ENCODE measurements at places on chromosomes 7 and 10. TPM values are rescaled to one million over a fixed set of nuclear protein-coding genes. Genes with fewer than 3 reads are reported as not detected.

DNA sequence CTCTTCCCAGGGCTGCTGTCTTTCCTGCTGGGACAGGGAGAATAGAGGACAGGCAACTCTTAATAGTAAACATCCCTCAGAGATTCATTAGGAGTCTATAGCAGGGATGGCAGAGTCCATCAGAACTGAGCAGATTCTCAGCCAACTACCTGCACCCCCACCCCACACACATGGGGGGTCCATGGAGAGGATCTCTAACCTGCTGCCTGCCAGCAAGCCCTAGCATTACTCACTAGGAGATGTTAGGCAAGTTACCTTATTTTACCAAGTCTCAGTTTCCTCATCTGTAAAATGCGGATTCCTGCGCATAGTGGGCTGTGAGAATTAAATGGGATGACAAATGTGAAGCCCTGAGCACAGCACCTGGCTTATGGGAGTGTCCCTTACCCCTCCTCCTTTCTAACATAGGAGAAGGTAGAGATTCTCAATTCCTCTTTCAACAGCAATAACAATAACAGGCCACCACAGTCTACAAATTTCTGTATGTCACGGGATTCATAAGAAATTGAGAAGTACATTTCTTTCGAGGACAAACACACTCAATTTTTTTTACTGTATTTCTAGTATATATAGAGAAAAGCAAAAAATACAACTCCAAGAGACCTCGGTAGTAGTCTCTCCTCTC, 23.8 kb upstream of the WDR11 start:
- H3K36me3 ChIP-seq, result no peaks in the 10 kb centered on the region
- peak overlapping the region; percentile 53 for H3K27ac ChIP-seq
- H3K27me3 ChIP-seq, result no peaks in the 10 kb centered on the region
- peaks cover 27% of the 10 kb centered on the region for H3K4me1 ChIP-seq

- no peaks in the 10 kb centered on the region for H3K4me1 ChIP-seq
- H3K27me3 ChIP-seq, result no peaks in the 10 kb centered on the region
- H3K4me3 ChIP-seq, result no peak overlapping the region
- H3K36me3 ChIP-seq, result no peaks in the 10 kb centered on the region
- no peak for DNase-seq
Measured at GRCh38 chr7:127486654-127487053, 94.1 kb upstream of the ZNF800 start.

- H3K36me3 ChIP-seq, result no peaks in the 10 kb centered on the region
- H3K27ac ChIP-seq, result no peak overlapping the region
Measured at GRCh38 chr10:34758447-34758996, 56.6 kb downstream of the PARD3 start.

DNA sequence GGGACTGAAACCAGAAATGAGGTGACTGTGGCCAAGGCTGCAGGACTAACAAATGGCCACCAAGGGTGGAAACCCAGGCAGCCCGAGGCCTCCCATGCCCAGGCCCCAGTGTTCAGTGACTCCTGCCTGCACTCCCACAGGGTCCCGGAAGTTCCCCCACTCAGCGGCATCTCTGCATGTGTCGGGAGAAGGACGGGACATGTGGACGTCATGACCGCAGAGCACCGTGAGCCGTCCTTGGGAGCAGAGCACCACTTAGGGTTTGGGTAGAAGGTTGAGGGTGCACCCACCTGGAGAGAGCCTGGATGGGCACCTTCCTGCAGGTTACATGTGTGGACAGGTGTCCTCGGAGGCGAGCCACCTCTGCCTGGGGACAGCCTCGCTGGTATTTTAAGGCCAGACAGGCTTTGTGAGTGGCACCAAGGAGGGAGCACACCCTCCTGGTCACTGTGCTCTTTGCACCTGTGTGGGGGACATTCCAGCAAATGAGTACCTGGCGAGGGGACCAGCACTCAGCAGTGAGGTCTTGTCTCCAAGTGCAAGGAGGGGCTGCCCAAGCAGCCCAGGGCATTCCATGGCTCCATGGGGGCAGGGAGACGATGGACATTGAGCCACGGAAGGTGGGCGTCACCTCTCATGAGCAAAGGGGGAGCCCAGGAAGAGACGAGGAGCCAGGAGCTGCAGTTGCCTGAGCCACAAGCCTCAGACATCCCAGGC, 95.3 kb upstream of the TCERG1L start:
- peaks cover 7% of the 10 kb centered on the region for H3K4me1 ChIP-seq
- no peak overlapping the region for H3K27ac ChIP-seq
- no peaks in the 10 kb centered on the region for H3K36me3 ChIP-seq
- no peak overlapping the region for H3K4me3 ChIP-seq
- DNase-seq, result no peak

CAMK1D gene
- 39.0 TPM for polyA plus RNA-seq

- H3K27ac ChIP-seq, result no peak overlapping the region
- no peaks in the 10 kb centered on the region for H3K27me3 ChIP-seq
- DNase-seq, result no peak
- no peaks in the 10 kb centered on the region for H3K4me1 ChIP-seq
Measured at GRCh38 chr10:104762793-104763192, 121.7 kb downstream of the SORCS3 start.

DNA sequence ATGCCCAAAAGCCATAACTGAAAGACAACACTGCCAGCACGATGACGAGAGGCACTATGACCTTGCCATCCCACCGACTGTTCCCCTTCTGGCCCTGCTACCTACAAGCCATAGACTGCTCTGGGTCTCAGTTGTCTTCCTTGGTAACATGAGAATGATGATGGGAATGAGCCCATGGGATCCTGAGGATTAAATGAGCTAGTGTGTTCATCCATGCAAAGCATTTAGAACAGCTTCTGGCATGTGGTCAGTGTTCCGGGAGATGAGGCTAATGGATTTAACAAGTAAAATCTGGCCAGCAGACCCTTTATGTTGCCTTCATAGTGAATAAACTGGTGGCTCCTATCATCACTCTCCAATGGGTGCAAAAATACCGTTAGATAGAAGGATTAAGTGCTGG, 62.4 kb upstream of the WDR11 start:
- no peaks in the 10 kb centered on the region for H3K27me3 ChIP-seq
- H3K27ac ChIP-seq, result no peak overlapping the region
- H3K4me1 ChIP-seq, result no peaks in the 10 kb centered on the region
- DNase-seq, result no peak

DNA sequence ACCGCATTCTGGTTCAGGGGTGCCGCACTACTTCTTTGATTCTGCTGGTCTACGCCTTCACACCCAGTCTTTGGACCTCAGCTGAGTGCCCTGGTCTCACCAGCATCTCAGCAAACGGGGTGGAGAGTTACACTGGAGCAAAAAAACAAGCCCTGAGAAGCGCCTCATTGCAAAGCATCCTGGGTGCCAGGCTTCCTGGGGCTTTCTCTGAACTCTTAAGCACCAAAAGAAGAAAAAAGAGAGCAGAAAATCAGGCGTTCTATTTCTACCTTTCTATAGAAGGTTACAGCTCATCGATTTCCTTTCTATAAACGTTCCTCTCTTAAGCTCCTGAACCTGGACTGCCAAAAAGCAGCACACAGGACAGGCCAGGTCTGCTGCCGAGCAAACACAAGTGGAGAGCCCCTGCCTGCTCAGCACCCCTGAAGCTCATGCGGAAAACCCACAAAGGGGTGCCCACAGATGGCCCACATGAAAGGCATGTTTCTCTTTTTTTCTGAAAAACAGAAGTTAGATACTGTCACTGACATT, 217.9 kb downstream of the SFMBT2 start:
- H3K27ac ChIP-seq, result no peak overlapping the region
- H3K27me3 ChIP-seq, result no peaks in the 10 kb centered on the region
- DNase-seq, result no peak
- peaks cover 36% of the 10 kb centered on the region for H3K36me3 ChIP-seq
- no peak overlapping the region for H3K4me3 ChIP-seq

GRCh38 chr10:29486433-29486832, 148.3 kb downstream of the SVIL start:
- peaks cover 5% of the 10 kb centered on the region for H3K4me1 ChIP-seq
- DNase-seq, result no peak
- no peak overlapping the region for H3K27ac ChIP-seq
- peaks cover 5% of the 10 kb centered on the region for H3K36me3 ChIP-seq
- H3K4me3 ChIP-seq, result no peak overlapping the region

GRCh38 chr7:43878867-43879266, 9.6 kb upstream of the MRPS24 start:
- peaks cover 76% of the 10 kb centered on the region for H3K36me3 ChIP-seq
- H3K27me3 ChIP-seq, result no peaks in the 10 kb centered on the region
- H3K4me1 ChIP-seq, result no peaks in the 10 kb centered on the region
- H3K4me3 ChIP-seq, result no peak overlapping the region
- H3K27ac ChIP-seq, result no peak overlapping the region

EPO gene
- 0.44 TPM for polyA plus RNA-seq

DNA sequence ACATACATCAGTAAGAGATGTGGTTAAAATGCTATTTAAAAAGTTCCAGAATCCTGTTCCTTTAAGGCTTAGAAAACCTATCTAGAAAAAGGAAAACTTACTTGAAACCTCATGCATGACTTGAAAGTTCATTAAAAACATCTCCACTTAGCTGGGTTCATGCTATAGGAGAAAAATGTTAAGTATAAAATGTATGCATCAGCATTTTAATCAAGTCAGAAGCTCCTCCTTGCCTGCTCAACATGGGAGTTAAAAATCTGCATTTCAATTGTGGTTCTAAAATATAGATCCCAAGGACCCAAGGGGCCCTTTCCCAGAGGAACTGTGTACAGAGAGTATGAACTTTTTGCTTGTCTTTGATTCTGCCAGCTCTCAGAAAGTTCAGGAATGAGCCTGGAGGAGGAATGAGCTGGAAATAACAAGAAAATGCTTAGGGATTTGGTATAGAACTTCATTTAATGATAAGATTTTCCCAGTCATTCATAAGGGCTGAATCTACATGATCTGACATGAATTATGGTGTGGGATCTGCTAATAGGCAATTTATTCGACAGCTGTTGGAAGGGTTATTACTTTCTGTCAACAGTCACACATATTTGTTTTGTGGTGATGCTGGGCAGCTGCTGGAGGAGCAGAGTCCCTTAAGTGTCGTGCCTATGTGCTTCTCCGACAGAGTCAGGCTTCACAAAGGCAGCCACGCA, 85.6 kb upstream of the MTPN start:
- H3K4me1 ChIP-seq, result no peaks in the 10 kb centered on the region
- H3K4me3 ChIP-seq, result no peak overlapping the region
- no peak for DNase-seq

- peaks cover 17% of the 10 kb centered on the region for H3K4me1 ChIP-seq
- H3K27ac ChIP-seq, result no peak overlapping the region
- no peak overlapping the region for H3K4me3 ChIP-seq
- H3K27me3 ChIP-seq, result peaks cover 20% of the 10 kb centered on the region
Measured at GRCh38 chr10:110168601-110169481, 38.6 kb upstream of the MXI1 start.

GRCh38 chr10:107553470-107553869, 389.0 kb upstream of the SORCS1 start:
- no peak for DNase-seq
- H3K36me3 ChIP-seq, result no peaks in the 10 kb centered on the region
- no peak overlapping the region for H3K27ac ChIP-seq
- H3K4me1 ChIP-seq, result no peaks in the 10 kb centered on the region

DNA sequence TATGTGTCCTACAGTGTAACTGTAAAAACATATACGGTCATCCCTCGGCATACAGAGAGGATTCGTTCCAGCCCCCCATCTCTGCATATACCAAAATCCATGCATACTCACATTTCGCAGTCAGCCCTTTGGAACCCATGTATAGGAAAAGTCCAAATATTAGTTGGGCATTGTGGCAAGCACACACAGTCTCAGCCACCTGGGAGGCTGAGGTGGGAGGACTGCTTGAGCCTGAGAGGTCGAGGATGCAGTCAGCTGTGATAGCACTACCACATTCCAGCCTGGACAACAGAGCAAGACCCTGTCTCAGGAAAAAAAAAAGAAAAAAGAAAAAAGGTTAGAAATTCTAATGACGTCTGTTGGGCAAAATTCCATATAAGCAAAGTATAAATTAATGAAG, 29.1 kb downstream of the MDH2 start:
- peaks cover 5% of the 10 kb centered on the region for H3K36me3 ChIP-seq
- H3K27ac ChIP-seq, result no peak overlapping the region
- H3K4me3 ChIP-seq, result no peak overlapping the region

- H3K27ac ChIP-seq, result no peak overlapping the region
- DNase-seq, result no peak
- no peaks in the 10 kb centered on the region for H3K4me1 ChIP-seq
Measured at GRCh38 chr10:89553064-89553734, 17.8 kb upstream of the SLC16A12 start.

- H3K27me3 ChIP-seq, result peaks cover 21% of the 10 kb centered on the region
- no peak for DNase-seq
- no peak overlapping the region for H3K27ac ChIP-seq
- H3K36me3 ChIP-seq, result peaks cover 7% of the 10 kb centered on the region
- peaks cover 35% of the 10 kb centered on the region for H3K4me1 ChIP-seq
Measured at GRCh38 chr7:1663857-1664651, 6.0 kb upstream of the ELFN1 start.

- no peaks in the 10 kb centered on the region for H3K27me3 ChIP-seq
- peaks cover 18% of the 10 kb centered on the region for H3K4me1 ChIP-seq
- H3K4me3 ChIP-seq, result no peak overlapping the region
Measured at GRCh38 chr7:130201796-130202195, 3.4 kb downstream of the TMEM209 start.

DNA sequence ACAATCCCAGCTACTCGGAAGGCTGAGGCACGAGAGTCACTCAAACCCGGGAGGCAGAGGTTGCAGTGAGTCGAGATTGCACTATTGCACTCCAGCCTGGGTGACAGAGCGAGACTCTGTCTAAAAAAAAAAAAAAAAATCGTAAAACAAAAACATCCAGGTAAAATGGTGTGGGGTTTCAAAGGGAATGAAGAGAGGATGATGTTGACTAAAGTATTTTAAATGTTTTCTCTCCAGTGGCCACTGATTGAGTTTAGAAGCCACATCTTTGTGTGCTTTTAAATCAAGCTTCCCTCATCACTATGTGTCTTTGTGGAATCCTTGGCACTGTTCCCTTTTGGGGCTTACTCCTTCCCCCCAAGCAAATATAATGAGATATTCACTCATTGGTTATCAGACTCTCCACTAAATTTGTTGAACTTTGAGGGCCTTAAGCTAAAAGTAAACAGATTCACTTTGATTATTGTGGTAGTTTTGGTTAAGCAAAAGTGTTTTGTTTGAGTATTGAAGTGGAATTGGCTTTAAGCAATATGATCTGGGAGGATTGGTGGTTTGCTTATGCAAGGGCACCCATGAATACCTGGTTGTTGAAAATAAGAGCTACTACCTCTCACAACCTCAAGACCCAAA, 162.9 kb downstream of the CDK14 start:
- no peak for DNase-seq
- no peak overlapping the region for H3K4me3 ChIP-seq
- no peaks in the 10 kb centered on the region for H3K4me1 ChIP-seq
- H3K36me3 ChIP-seq, result no peaks in the 10 kb centered on the region

Measured in spinal cord (tissue), 10 donors.